ENCODE measurements at places on chromosomes 1 and 21.
A peak's percentile ranks its signal among the peaks of the same experiment; 100 is the strongest.

DNA sequence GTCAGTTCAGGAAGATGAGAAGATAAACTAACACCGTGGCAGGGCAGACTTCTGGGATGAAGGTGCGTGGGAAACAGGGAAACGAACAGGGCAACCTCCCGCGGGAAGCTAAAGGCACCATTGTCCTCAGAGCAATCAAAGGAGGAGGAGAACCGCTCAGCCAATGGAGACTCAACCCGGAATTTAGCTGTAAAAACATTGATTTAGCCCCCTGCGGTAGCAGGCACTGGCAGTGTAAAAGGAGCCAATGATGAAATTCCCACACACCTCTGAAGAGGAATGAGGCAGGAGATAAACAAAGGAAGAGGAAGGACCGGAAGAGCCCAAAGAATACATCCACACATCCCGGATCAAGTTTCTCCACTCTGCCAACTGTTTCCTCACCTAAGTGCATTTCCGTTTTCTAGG is 19.5 kb downstream of the HLCS start:
- no peak for DNase-seq

GRCh38 chr1:166811691-166812090 is 27.6 kb upstream of the POGK start:
- no peak for DNase-seq

DNA sequence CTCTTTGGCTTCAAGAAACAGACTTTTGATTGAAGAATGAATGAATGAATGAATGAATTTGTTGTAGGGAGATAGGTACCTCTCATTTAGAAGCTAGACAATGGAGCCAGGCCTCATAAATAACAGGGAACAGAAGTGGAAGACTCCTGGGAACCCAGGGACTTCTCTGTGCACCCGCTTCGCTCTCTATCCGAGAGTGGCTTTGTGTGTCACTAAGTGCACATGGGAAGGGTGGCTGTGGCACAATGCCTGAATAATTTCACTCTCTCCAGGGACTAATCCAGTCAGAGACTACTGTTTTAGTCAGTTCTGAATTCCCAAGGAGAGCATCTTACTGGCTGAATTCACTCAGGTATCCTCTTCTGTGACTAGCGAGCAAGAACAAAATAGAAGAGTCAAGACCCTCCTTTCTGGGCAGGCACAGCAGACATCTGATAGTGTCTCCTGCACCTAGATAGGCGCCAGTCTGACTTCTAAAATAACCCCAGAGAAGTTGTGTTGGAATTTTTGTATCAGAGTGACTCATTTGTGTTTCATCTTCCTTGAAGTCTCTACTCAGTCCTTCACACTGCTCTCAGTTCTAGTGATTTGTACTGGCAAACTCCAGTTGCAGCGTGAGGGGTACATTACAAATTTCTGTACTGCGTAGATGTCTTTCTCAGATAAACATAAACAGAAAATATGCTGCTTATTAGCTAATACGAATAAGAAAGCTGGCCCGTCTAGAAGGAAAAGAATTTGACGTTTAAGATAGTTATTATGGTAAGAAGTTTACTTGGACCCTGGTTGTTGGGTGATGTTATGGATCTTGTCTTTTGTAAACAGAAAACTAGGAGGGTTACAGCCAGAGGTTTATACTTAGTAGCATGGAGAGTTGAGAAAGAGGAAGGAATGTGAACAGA is 34.0 kb downstream of the BACH1 start:
- no peak for DNase-seq

GRCh38 chr1:61338899-61339298 is 256.5 kb downstream of the NFIA start:
- DNase-seq, result no peak

DNA sequence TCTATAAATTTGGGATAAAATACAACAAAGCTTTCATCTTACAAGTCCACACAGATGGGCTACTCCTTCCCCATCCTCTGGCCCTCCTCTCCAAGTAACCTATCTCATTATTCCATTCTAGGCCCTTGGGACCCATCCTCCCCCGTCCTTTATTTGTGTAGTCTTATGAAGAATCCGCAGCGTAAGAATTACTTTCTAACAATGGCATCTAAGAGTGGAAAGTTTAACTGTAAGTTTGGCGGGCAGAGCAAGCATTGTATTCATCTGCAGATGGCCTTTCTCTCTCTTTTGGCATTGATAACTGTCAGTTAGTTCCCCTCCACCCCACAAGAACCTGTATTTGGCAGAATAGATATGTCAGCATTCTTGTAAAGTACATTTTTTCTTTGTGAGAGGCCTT is 91.9 kb upstream of the TSPAN2 start:
- no peak for DNase-seq

- DNase-seq, result no peak
Observed at GRCh38 chr1:184840596-184840995, 85.9 kb upstream of the EDEM3 start.

- DNase-seq, result no peak
Observed at GRCh38 chr1:68383092-68383491, 66.7 kb downstream of the RPE65 start.

- DNase-seq, result no peak
Observed at GRCh38 chr1:54486907-54487306, 61.1 kb upstream of the ACOT11 start.

DNA sequence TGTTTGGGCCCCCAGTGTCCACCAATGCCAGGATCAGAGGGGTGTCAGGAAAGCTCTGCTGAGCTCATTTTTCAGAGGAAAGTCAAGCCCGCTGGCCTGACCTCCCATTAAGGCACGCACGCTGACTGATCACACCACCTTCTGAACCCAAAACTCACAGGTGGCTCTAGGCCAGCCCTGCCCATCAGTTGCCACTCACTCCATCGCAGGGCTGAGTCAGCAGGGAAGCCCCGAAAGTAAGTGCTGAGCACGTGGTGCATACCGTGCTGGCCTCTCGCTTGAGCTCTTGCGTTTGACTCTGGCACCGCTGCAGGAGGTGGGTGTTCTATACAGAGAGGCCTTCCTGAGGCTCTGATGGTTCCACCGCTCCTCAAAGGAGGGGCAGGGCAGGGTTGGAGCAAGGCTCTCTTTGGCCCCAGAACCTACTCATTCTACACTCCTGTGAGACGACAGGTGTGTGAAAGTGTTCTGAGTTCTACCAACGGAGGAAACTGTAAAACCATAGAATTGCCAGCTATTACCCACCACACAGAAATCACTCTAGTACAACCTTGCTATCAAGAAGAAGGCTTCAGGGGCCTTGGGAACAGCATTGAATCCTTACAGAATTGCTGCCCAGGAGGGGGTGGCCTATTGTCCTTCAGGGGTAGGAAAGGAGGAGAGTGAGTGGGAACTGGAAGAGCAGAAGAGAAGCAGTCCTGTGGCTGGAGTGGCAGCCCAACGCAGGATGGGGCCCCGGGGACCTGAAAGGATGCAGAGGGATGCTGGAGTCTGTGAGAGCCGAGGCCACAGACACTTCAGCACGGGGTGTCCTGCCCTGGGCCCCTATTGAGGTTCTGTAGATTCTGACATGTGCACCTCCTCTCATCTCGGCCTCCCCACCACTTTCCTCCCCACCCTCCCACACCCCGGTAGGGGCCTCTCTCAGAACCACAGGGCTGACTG is 214.7 kb upstream of the EDN2 start:
- peak; percentile 23 for DNase-seq

DNA sequence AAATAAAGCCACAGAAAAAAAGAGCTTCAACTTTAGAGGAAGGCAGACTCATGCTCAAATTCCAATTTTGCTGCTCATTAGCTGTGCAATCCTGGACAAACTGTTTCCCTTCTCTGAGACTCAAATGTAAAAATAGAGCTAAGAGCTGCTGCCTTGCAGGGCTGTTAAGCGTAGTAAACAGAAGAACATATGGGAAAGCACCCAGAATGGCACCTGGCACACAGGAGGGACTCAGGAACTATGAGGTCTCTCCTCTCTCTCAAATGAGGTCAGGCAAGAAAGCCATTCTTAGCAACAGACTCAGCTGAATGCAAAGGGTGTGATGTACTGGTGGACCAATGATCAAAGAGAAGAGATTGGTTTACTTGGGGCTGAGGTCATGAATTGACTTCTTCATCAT is 61.3 kb downstream of the TRABD2B start:
- DNase-seq, result no peak

GRCh38 chr21:36504067-36505058 is 24.4 kb upstream of the CLDN14 start:
- DNase-seq, result peak; percentile 11

GRCh38 chr1:7084232-7084894 is 299.1 kb downstream of the CAMTA1 start:
- DNase-seq, result no peak

GRCh38 chr1:172054172-172054571 is 212.9 kb downstream of the DNM3 start:
- DNase-seq, result no peak

GRCh38 chr1:240766831-240767230 is 154.9 kb upstream of the GREM2 start:
- no peak for DNase-seq

DNA sequence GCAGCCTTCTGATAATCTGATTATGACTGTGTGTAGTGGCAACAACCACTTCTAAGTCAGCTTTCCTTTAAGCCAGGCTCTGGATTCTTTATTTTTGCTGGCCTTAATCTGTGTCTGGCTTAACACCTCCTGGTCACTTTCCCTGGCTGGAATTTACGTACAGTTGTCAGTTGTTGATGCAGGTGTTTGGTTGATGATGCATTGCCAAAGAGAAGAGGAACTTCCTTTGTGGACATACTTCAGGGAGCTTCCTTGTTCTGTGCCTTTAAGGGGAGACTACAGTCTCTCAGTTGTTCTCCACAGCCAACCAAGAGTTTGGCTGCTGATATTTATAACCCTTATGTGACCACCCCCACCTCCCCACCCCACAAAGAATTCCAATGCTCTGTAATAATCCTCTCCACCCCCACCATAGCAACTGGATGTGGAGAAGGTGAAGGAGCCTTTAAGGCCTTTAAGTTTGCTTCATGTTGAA is 96.0 kb upstream of the BMP8A start:
- no peak for DNase-seq

DNA sequence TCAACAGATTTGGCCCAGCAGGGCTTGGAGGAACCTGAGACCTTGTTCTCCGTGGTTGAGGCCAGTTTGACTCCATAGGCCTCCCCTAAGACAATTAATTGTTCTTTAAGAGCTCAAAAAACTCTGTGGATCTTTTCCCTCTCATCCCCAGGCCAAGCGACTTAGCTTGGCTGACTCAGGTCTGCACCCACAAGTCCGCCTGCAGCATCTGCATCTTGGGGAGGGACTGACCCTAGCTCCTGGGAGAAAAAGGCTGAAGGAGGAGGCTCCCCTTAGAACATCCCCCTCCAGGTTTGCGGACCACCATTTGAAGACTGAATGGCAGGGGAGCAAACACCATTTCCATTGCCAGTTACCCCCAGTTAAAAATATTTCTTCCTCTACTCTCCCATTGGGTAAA is 1.5 kb upstream of the HES2 start:
- DNase-seq, result no peak

DNA sequence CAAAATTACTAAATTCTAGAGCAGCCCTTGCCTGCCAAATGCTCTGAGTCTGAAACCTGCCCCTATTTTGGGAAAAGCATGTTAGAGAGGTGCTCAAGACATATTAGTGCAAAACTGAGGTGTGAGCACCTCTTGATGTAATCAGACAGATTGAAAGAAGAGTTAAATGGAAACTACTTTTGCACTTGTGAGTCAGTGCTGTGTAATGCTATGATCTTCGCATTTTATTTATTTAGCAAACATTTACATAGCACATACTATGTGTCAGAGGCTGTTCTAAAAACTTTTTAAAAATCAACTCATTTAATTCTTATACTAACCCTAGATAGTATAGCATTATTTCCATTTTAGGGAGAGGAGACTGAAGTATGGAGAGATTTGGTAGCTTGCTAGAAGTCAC is 138.1 kb downstream of the ELAVL4 start:
- DNase-seq, result no peak

DNA sequence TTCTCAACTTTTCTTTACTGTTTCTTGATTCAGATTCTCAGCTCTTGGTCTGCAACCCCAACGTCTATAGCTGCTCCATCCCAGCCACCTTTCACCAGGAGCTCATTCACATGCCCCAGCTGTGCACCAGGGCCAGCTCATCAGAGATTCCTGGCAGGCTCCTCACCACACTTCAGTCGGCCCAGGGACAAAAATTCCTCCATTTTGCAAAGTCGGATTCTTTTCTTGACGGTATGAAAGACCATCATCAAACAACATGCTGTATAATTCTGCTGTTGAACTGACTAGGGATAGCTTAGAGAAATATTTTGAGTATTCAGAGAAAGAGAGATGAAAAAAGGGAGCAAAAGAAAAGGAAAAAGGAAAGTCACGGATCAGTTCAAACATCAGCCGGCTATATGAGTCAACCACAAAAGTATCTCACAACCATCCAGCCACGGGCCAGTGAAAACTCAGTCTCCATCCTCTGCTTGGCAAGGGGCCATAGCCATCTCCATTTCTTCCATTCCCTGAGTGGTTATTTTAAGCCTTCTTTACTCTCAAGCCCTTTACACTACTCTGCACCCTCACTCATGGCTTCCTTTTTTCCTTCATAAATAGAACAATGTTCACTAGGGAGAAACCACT is 14.1 kb downstream of the DNASE2B start:
- DNase-seq, result no peak

GRCh38 chr1:204829133-204829825 is 41.4 kb upstream of the NFASC start:
- no peak for DNase-seq

Measured in activated naive CD4-positive, alpha-beta T cell treated with Interleukin-2 at 50 U/mL for 16 hours (primary cell).